ENCODE measurements at places on chromosomes 2 and 18. TPM values are rescaled to one million over a fixed set of nuclear protein-coding genes. Genes with fewer than 3 reads are reported as not detected.

Gene CCL20
- total RNA-seq, result not detected

- DNase-seq, result no peak
Measured at GRCh38 chr2:144668493-144669110, 148.7 kb upstream of the ZEB2 start.

- DNase-seq, result no peak
Measured at GRCh38 chr2:64062840-64063239, 43.6 kb upstream of the VPS54 start.

Gene SLC16A14
- 9.8 TPM for total RNA-seq

DNA sequence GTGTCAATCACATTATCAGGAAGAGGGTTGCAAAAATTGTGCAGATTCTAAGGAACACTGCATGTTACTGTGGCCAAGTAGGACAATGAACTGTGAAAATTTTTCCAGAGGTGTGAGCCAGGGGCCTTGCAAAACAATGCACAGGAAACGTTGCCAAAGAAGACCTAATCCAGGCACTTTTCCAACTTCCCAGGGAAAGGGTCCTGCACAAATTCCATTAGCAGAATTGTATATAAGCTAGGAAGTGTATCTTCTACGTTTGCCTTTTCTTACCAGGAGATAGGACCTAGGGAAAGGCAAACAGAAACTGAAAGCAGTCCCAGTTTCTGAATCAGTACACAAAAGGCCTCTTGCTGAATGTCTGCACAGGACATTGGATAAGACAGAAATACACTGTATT is 1888.3 kb upstream of the CELF4 start:
- no peak for DNase-seq

GRCh38 chr2:68714866-68715265 is 19.7 kb upstream of the ARHGAP25 start:
- no peak for DNase-seq

DNA sequence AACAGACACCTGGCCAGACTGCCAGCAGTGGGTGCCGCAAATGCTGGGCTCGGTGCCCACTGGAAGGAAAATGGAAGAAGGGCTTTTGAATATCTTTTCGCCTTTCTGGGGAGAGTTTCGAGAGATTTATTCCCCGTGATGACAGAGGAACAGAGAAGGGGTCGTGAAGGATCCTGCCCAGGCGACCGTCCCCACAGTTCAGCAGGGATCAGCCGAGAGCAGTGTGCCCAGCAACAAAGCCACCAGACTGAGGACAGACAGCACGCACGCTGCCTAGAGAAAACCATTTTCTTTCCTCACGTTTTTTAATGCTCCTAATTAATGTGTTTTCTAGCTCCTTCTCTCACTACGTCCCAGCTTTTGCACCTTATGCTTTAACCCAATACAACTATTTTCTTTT is 47.7 kb downstream of the XRCC5 start:
- DNase-seq, result no peak

Gene RSAD2
- 3.1 TPM for total RNA-seq

Gene PARD6G
- 10.7 TPM for total RNA-seq

- DNase-seq, result no peak
Measured at GRCh38 chr2:231672617-231673347, 35.5 kb upstream of the PTMA start.

Gene KRTCAP3
- 18.1 TPM for total RNA-seq

Gene LDLRAD4
- 14.0 TPM for total RNA-seq

Gene LYG2
- total RNA-seq, result not detected

Gene POTEJ
- total RNA-seq, result not detected
